ENCODE measurements at places on chromosomes 16 and 17.

DNA sequence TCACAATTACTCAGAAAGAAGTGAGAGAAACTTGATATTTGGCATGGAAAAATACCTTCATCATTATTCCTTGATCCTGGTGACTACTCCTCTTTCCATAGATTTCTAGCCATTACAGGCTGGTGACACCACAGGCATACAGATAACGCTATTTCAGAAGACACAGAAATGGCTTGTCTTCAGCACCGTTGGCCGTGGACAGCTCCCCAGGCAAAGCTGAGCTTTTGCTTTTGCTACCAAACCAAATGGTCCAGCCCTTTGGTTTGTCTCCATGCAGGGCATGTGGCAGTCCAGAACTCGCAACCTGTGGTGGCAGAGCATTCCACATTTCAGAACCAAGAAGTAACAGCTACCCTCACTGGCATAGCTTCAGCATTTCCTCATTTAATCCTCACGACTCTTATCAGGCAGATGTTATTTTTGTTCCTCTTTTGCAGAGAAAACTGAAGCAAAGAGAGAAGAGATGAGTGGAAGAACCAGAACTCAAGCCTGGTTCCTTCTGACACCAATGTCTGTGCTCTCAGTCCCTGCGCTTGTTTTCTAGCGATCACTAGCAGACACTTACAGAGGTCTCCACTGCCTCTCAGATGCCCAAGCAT is 55.5 kb downstream of the HS3ST4 start:
- no peak for DNase-seq

DNA sequence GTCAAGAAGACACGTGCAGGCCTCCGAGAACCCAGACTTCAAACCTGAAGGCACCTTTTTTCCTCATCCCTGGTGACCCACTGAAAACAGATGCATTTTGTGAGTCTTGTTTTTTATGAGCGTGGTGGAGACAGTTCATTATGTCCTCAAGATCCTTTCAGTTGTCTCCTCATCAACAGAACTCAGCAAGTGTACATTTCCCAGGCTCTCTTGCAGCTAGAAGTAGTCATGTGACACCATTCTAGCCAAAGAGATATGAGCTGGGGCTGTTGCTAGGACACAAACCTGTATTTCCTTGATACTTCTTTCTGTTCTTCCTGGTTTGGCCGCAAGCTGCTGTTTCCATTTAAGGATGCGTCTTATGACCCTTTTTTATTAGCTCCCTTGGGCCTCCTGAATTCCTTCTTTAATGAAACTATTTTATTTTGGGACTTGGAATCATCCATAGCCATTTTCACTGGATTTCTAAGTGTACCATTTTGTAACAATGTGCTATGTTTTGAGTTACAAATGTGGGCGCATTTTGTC is 135.7 kb upstream of the FOXF1 start:
- DNase-seq: no peak

GRCh38 chr16:14409563-14409962 is 220.5 kb downstream of the PARN start:
- DNase-seq: no peak

DNA sequence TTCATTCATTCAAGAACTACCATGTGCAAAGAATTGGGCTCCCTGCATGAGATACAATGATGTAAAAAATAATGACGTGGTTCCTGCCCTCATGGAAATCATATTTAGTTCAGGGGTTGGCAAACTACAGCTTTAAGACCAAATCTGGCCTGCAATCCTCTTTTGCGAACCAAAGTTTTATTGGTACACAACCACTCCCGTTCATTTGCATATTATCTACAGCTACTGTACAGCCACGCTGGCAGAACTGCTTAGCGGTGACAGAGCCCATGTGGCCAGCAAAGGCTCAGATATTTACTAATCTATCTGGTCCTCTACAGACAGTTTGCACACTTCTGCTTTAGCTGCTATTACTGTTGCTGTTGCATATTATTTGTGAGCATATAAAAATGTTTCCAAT is 167.7 kb downstream of the XYLT1 start:
- no peak for DNase-seq

- DNase-seq: no peak
Measured at GRCh38 chr16:49495596-49496355, 122.2 kb downstream of the C16orf78 start.

DNA sequence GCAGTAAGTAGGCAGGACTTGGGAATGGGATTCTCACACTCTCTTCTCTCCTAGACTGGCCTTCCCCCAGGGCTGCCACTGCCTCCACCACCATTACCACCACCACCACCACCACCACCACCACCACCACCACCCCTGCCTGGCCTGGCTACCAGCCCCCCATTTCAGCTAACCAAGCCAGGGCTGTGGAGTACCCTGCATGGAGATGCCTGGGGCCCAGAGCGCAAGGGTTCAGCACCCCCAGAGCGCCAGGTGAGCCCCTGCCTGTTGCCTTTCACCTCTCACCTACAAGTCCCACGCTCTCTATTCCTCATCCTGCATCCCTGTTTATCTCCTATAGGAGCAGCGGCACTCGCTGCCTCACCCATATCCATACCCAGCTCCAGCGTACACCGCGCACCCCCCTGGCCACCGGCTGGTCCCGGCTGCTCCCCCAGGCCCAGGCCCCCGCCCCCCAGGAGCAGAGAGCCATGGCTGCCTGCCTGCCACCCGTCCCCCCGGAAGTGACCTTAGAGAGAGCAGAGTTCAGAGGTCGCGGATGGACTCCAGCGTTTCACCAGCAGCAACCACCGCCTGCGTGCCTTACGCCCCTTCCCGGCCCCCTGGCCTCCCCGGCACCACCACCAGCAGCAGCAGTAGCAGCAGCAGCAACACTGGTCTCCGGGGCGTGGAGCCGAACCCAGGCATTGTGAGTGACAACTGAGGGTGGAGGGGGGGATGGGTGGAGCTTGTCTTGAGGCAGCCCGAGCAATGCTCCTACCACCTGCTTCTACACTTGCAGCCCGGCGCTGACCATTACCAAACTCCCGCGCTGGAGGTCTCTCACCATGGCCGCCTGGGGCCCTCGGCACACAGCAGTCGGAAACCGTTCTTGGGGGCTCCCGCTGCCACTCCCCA is 7.9 kb upstream of the TMEM88 start:
- no peak for DNase-seq

DNA sequence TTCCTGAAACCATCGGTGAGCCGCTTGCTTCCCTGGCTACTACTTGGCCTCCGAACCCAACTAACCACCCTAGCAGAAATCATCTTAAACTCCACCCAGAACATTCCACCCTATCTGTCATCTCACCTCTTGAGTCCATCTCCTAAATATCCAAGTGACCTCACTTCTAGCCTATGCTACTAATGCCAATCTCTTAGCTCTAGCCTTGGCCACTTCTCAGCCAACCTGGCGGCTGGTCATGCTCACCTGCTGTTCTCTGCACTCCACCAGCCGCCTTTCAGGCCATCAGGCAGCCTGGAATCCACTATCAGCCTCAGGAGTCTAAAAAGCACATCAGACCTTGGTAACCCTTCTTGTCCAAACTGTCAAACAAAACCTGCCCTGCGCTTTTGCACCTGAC is 11.9 kb upstream of the CYTH1 start:
- no peak for DNase-seq

- DNase-seq: no peak
Measured at GRCh38 chr16:86584071-86584685, 5.8 kb downstream of the FOXL1 start.

GRCh38 chr17:564526-565065 is 150.0 kb downstream of the VPS53 start:
- DNase-seq: no peak

DNA sequence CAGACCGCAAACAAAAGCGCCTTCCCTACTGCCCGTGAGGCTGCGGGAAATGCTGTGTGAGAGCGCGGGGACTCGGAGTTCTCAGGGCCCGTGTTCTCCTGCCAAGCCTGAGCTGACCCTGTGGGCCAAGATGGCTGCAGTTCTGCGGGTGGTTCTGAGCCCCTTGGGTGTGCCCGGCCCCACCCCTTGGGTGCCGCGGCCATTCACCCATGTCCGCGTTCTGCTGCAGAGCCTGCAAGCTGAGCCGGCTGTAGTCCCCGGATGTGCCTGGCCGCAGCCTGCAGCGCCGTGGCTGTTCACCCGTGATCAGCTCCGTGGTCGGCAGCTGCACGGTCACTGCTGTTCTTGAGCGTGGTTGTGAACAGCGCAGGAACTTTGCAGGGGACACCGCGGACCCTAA is 20.0 kb downstream of the ACSF3 start:
- DNase-seq: no peak

DNA sequence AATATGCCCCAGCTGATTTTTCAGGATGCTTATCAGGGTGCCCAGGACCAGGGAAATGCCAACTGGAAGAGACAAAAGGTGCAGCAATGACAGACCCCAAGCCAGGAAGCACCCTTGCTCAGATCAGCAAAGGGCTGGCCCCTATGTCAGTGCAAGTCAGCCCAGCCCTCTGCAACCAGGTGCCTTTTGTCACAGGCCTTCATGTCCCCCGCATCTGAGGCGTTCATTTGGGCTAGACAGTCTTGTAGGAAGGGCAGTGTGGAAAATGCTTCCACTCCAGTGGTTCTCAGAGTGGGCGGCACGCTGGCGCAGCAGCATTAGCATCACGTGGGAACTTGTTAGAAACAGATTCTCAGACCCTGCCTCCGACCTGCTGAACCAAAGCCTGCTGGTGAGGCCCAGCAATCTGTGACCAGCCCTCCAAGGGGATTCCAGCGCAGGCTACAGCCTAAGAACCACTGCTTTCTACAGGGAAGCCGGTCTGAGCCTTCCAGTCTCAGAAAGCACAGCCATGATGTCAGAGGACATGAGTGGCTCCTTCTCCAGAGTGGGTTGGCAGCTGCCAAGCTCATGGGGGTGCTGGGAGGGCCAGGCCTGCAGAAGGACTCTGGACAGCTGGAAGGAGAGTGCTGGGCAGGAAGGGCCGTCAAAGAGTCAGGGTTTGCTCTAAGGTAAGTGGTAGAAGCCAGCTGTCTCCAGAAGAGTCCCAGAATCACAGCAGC is 13.1 kb downstream of the SLC47A2 start:
- no peak for DNase-seq

DNA sequence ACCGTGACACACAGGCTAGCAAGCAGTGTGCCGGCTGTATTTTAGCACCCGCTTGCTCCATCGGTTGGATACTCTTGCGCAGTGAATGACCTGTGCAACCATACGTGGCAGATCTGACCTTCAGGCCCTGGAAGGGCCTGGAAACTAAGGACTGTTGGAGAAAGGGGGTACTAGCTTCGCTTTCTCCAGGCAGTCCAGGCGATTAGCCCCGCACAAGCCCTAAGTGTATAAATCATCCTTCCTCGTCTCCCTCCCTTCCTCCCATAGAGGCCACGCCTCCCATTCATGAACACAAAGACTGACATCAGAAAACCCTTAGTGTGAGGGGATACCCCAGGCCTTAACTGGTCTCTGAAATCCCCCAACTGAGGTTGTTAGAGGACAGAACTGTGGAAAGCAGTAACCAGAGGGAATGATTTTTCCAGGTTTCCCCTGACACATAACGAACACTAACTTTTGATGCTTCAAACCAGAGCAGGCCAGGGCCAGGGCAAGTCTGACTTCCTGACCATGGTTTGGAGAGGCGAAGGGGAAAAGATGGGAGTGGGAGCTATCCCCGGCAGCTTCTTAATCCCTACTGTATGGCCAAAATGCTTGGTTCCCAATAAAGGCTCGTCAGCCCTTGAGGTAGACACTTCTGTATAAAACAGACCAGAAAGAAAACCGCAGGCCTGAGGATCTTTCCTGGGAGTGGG is 1.4 kb upstream of the DYNLL2 start:
- DNase-seq: no peak

DNA sequence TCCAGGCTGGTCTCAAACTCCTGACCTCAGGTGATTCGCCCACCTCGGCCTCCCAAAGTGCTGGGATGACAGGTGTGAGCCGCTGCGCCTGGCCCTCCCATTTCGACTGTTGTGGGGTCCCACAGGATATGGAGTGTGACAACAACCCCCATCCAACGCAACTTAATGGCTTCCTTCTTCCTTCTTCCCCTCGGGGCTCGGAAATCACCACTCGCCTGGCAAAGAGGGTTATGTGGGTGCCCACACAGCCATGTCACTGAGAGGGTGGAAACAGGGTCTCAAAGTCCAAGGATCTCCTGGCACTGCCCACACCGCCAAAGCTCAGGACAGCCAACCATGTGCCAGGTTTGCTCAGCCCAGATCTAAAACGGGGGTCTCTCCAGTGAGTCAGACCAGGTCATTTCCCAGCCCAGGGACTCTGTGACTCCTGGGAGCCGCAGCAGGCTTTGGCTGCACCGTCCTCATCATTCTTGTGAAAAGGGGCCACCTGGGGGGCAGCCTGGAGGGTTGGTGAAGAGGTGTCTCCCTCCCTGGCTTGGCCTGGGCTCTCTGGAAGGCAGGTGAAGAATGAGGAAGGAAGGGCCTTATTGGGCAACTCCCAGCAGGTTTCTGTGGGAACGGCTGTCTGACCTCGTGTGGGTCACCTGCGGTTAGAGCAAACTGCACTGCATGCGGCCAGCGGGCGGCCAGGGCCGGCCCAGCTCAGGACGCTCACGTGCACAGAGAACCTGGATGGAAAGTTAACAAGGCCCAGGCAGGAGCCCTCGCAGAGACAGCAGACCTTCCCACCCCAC is 25.3 kb upstream of the LITAF start:
- no peak for DNase-seq

DNA sequence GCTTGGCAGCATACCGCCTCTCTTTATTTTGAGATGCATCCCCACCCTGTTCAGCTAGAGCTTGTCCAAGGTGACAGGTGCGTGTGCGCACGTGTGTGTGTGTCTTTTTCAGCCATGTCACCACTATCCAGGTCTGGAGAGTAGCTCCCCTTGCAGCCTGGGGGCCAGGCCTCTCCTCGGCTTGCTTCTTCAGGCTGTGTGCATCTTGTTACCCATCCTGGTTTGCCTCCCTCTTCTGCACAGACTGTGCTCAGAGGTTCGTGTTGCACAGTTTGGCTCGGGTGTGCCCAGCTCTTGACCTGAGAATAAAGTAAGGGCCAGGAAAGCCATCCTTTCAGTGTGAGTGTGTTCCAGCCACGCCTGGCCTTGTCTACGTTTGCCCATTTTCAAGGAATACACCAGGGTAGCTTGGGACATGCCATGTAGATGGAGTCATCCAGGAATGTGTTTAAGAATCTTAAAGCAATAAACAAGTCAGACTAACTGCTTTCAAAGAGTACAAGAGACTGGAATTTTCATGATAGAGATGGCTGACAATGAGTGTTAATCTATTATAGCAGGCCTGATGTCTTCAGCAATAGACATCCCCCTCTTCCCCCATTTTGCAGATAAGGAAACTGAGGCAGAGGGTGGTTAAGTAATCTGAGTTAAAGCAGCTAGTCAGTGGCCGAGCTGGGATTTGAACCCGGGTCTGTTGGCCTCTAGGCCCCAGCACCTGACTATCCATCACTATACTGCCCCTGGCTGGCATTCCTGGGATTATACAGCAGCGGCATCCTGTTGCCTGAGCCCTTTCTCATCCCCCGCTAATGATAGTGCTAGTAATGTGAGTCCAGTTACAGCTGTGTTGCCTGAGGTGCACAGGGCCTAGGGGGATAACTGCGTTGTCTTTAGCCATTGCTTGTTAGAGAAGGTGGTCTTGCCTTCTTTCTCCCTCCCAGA is 77.9 kb downstream of the KSR1 start:
- DNase-seq: no peak

GRCh38 chr16:89407282-89407924 is 83.0 kb downstream of the ANKRD11 start:
- no peak for DNase-seq

GRCh38 chr17:34909040-34909439 is 52.2 kb downstream of the CCT6B start:
- DNase-seq: no peak

GRCh38 chr17:82449131-82449882 is 1.2 kb downstream of the CYBC1 start:
- peak; percentile 32 for DNase-seq
